ENCODE measurements at places on chromosomes 7 and 10. TPM values are rescaled to one million over a fixed set of nuclear protein-coding genes. Genes with fewer than 3 reads are reported as not detected.

- peak overlapping the region; percentile 78 for H3K4me3 ChIP-seq
- no peaks in the 10 kb centered on the region for H3K27me3 ChIP-seq
- no peak for DNase-seq
- no peaks in the 10 kb centered on the region for H3K4me1 ChIP-seq
- peak overlapping the region; percentile 58 for H3K27ac ChIP-seq
Measured at GRCh38 chr10:92241158-92241500, 49.7 kb downstream of the CPEB3 start.

DNA sequence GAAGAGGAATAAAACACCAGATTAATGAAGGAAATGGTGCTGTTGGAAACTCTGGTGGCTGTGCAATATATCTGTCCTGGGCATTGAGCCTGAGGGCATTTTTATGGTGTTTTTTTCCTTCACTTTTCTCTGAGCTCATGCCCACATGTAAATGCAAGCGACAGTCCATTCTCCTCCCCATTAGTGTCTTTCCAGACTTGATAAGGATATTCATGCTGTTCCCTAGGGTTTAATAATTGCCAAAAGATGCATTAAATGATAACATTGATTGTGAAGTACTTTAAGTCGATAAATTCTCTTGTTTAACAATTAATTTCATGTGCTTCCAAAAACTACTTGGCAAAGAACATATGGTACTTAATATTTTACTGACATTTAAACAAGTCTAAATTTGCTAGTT is 384.7 kb downstream of the MDFIC start:
- H3K36me3 ChIP-seq = no peaks in the 10 kb centered on the region
- DNase-seq = no peak
- no peaks in the 10 kb centered on the region for H3K4me1 ChIP-seq
- no peak overlapping the region for H3K4me3 ChIP-seq
- H3K27ac ChIP-seq = no peak overlapping the region

DNA sequence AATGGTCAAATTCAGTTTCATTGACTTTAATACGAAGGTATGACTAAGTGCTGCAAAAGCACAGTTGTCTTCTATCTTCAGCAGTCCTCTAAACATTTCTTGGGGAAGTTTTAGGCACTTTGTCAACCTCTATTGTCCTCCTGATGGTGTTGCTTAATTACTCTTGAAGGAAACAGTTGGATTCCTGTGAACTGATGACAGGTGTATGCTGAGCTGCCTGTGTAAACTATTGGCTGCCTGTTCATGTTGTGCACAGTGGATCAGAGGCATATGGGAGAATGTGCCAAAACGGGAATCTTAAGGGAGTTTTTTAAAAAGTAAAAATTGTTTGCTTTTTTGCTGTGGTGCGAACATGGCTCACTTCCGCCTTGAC is 221.0 kb downstream of the AUTS2 start:
- no peak overlapping the region for H3K27ac ChIP-seq
- no peaks in the 10 kb centered on the region for H3K27me3 ChIP-seq
- H3K4me1 ChIP-seq = no peaks in the 10 kb centered on the region
- no peak overlapping the region for H3K4me3 ChIP-seq
- no peaks in the 10 kb centered on the region for H3K36me3 ChIP-seq

Gene SLC16A9
- not detected for total RNA-seq

DNA sequence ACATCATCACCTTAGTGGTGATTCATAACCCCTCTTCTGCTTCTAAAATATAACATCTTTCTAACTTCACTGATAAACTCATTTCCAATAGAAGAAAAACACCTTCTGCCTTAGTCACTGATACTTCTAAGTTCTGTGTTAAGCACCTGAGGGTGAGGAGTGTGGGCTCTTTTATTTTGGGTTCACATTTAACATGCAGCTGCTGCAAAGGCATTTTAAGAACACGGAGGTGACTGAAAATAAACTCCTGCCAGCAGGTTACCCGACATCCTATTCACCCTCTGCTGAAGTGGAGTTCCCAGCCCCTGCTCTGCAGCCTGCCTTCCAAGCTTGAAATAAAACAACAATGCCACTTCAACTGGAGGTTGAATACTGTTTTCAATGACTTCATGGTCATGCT is 202.9 kb upstream of the PLXNA4 start:
- no peaks in the 10 kb centered on the region for H3K27me3 ChIP-seq
- H3K27ac ChIP-seq = no peak overlapping the region
- no peak overlapping the region for H3K4me3 ChIP-seq
- DNase-seq = no peak

GRCh38 chr7:139043823-139044812 is 8.3 kb upstream of the ZC3HAV1L start:
- no peak overlapping the region for H3K4me3 ChIP-seq
- peaks cover 38% of the 10 kb centered on the region for H3K4me1 ChIP-seq
- no peaks in the 10 kb centered on the region for H3K27me3 ChIP-seq

DNA sequence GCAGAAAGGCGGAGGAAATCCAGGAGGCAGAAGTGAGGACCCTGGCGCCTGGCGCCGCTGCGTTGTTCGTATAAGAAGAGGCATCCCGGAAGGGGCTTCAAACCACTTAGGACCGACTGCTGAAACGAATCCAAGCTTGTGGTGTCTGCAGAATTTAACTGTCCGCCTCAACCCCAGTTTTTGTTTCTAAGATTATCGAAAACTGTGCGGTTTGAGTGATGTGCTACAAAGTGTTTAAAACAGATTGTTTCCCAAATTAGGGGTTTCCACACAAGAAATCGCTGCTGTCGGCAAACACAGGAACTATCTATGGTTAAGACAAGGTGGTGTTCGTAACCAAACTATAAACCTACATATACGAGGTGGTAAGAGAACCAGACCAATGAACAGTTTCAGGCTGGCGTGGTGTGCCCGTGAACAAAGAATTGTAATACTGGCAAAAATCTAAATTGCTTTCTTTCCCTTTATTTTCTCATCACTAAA is 835 bp upstream of the DGKI start:
- H3K4me1 ChIP-seq = no peaks in the 10 kb centered on the region
- H3K36me3 ChIP-seq = no peaks in the 10 kb centered on the region
- DNase-seq = no peak
- no peak overlapping the region for H3K4me3 ChIP-seq
- no peak overlapping the region for H3K27ac ChIP-seq
- no peaks in the 10 kb centered on the region for H3K27me3 ChIP-seq

- H3K27ac ChIP-seq = no peak overlapping the region
- H3K36me3 ChIP-seq = no peaks in the 10 kb centered on the region
- DNase-seq = peak; percentile 65
- no peaks in the 10 kb centered on the region for H3K27me3 ChIP-seq
- H3K4me3 ChIP-seq = no peak overlapping the region
- no peaks in the 10 kb centered on the region for H3K4me1 ChIP-seq
Measured at GRCh38 chr7:43260980-43261878, 148.8 kb downstream of the HECW1 start.

- no peak for DNase-seq
- H3K4me1 ChIP-seq = no peaks in the 10 kb centered on the region
- no peak overlapping the region for H3K4me3 ChIP-seq
Measured at GRCh38 chr7:34846976-34847375, 189.0 kb downstream of the NPSR1 start.

- no peak overlapping the region for H3K4me3 ChIP-seq
- no peak overlapping the region for H3K27ac ChIP-seq
- no peaks in the 10 kb centered on the region for H3K27me3 ChIP-seq
- no peak for DNase-seq
Measured at GRCh38 chr10:59623133-59624121, 86.2 kb downstream of the SLC16A9 start.

DNA sequence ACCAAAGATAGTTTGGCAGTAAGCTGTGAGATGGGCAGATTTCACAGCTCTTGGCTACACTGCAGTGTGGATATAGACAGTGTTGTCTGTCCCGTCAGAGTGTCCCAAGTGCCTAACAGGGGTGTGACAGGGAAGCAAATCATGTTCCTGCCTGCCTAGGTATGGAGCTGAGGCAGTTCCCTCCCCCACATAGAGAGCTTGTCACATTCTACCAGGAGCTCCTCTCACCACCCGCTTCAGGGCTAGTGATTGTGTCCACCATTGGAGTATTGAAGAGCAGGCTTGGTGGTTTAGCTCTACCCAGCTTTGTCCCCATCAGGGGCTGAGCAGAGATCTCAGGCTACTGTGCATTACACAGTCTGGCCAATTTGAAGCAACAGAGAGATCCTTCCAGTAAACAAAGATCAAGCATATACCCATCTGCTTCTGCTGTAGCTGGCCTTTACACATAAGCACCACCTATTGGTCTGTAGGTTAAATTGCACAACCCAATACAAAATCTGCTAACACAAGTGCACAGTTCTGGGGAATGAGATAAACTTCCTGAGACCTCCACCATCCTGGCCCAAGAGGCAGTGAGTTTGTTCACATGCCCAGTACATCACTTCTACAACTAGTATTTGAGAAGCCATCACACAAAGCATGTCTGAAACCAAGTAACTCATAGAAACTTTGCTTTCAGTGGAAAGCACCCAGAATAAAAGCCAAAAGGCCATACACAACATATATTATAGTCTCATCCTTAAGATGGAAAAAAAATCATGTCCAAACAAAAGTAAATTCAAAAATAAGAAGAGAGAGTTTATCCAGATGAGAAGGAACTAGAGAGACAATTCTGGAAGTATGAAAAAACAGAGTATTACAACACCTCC is 67.3 kb downstream of the GLCCI1 start:
- peak; percentile 47 for DNase-seq
- H3K4me3 ChIP-seq = no peak overlapping the region
- H3K27me3 ChIP-seq = no peaks in the 10 kb centered on the region
- no peak overlapping the region for H3K27ac ChIP-seq

DNA sequence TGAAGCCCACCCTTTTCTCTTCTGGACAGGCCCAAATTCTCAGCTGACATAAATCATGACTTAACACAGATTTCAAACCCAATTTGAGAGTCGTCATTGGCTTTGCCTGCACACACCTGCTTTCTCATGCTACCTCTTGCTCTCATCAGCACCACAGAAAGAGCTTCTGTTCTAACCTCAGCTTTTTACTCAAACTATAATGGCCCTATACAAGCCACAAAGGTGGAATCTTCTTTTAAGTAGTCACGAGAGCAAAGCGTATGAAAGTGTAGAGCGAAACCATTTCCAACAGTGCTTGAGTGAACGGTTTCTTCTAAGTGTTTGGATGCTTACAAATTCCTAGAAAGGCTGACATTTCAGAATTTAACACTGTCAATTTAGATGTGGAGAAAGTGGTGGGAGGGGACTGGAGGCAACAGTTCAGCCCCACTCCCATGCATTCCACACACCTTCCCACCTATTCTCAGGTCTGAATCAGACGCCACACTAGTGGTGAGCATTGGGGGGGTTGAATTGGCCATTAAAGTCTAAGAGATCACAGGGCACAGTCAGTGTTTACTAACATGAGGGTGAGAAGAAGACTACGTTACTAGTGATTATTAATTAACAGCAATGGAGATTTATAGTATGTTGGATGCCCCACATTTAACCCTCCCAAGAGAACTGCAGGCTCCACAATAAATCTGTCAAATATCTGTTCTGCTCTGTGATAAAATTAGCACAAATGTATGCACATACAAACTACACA is 114.0 kb downstream of the PRKCQ start:
- no peak overlapping the region for H3K4me3 ChIP-seq
- peaks cover 24% of the 10 kb centered on the region for H3K36me3 ChIP-seq
- H3K27me3 ChIP-seq = no peaks in the 10 kb centered on the region
- no peaks in the 10 kb centered on the region for H3K4me1 ChIP-seq
- no peak overlapping the region for H3K27ac ChIP-seq

Gene CPN1
- not detected for total RNA-seq
